Iris pigment epithelial cell (primary cell): ENCODE measurements at places on chromosomes 12 and 14.

- DNase-seq, result peak; percentile 78
These were observed 16.6 kb downstream of the SSH1 start for GRCh38 chr12:108840605-108841332.

GRCh38 chr12:31521964-31522363 lies 69.0 kb downstream of the DENND5B start:
- DNase-seq, result peak; percentile 44

GRCh38 chr12:131151558-131152345 lies 198.0 kb downstream of the ADGRD1 start:
- no peak for DNase-seq

DNA sequence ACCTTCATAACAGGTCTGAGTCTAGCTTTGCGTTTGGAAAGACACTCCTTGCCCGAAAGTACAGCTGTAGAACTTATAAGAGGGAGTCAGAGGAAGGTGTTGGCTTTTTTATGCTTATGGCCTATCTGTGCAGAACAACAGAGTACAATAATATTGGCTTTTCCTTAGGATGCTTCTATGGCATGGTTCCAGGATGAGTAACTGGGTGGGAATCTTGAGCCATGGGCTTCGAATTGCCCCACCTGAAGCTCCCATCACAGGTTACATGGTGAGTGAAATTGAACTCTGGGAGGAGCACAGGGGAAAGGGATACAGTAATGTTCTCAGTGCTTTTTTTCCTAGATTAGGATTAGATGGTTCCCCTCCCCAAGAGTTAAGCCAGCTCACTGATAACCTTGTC lies 13.0 kb downstream of the PARP2 start:
- peak; percentile 24 for DNase-seq

- no peak for DNase-seq
These were observed 133.8 kb downstream of the BCAT1 start for GRCh38 chr12:24815114-24815423.

- DNase-seq, result peak; percentile 68
These were observed 41.6 kb downstream of the ITPK1 start for GRCh38 chr14:93073910-93074769.

DNA sequence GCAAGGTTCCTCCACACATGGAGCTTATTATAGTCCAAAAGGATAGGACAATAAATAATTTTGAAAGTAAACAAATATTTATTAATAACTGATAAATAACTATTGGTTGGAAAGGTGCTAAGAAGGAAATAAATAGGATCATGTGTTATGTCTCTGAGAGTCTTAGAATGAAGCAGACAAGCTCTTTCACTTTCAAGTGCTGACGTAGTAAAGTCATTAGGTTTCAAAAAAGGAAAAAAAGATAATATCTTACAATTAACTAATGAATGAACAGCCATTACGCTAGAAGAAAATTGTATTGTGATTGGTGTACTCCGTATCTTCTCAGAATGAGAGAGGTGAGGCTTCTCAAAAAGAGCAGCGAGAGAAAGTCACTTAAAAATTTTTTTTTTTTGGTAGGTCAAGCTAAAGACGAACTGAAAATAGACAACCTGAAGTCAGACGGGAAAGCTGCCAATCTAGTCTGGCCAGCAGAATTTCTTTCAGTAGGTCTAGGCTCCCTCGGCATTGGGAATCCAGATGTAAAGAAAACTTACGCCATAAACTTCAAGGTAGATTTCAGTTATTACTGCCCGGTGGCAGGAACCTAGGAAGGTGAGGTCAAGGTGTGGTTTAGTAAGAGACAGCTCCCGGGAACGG lies 583 bp upstream of the LEMD3 start:
- no peak for DNase-seq

GRCh38 chr14:104323551-104324175 lies 185.3 kb downstream of the KIF26A start:
- DNase-seq, result no peak

GRCh38 chr12:53944907-53945847 lies 6.5 kb downstream of the HOXC13 start:
- no peak for DNase-seq

DNA sequence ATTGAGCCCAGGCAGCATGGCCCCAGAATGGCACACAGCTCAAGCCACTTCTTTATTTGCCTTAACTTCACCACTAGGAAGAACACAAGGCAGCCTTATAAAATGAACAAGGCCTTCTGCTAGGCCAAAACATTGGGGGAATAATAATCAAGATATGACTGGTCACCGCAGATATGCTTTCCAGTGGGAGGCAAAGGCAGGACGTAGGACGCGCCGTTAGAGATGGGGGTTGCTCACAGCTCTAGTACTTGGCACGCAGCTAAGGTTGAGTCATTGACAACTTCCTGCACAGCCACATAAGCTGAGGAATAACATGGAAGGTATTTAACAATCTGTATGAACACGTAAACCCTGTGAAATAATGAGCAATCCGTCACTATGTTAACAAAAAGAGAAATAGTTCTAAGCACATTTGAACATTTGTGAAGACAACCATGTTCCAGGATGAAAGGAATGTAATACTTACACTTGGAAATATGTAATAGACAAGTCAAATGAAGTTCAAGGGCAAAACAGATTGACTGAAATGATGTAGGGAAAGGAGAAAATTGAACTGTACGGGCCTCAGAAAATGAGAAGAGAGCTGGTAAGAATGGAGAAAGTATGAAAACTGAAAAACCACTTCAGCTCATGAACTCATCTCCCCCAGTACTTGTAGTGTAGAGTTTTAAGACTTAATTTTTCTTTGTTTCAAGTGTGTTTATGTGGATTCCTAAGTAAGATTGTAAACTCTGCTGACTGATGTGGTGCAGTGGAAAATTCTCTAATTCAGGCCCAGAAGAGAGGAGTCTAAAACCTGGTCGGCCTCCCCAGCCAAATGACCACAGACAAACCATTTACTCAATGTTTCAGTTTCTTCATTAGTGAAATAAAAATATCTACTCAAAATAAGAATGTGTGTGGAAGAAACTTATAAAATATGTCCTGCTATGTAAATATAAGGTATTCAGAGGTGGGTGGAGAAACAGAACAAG lies 59.3 kb upstream of the CCDC91 start:
- peak; percentile 100 for DNase-seq

- DNase-seq, result no peak
These were observed 30.1 kb downstream of the TCHP start for GRCh38 chr12:109930028-109930800.

DNA sequence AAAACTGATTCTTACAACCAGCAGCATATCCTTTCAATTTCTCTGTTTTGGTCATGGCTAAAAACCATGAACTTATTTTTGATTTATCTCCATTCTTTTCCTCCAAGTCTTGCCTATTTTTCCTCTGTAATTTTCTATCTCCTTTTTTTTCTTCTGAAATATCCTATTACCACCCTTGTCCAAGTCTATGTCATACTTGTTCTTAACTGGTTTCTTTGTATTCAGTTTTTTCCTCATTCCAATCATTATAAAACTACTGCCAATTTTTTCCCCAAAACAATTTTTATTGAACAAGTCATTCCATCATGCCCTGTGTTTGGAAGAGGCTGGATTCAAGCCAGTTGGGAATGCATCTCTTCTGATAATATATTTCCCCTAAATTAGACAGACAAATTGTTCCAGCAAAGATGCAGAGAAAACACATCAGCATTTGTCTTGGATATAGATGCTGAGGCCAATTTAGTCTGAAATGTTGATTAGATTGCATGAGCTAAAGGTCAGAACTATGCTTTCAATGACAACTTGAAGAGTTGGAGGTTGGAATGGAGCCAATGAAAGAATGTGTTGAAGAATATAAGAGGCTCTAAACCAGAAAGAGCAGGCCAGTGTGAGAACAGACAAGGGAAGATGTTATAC lies 30.7 kb downstream of the OTOGL start:
- DNase-seq, result peak; percentile 21

DNA sequence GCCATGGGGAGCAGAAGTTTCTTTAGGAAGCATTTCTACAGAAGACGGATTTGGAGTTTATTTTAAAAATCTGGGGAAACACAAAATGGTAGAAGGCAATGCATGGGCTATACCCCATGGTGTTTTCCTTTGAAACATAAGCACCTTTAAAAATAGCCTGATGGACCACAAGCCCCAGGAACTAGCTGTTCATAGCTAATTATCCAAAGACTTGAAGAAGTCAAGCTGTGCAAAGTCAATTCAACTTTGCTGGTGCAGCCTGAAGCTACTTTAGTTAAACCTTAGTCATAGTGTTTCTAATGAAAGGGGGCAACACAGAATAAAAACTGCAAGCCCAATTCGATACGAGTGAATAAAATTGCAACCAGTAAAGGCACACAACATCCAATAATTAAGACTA lies 732.5 kb downstream of the GALC start:
- no peak for DNase-seq

DNA sequence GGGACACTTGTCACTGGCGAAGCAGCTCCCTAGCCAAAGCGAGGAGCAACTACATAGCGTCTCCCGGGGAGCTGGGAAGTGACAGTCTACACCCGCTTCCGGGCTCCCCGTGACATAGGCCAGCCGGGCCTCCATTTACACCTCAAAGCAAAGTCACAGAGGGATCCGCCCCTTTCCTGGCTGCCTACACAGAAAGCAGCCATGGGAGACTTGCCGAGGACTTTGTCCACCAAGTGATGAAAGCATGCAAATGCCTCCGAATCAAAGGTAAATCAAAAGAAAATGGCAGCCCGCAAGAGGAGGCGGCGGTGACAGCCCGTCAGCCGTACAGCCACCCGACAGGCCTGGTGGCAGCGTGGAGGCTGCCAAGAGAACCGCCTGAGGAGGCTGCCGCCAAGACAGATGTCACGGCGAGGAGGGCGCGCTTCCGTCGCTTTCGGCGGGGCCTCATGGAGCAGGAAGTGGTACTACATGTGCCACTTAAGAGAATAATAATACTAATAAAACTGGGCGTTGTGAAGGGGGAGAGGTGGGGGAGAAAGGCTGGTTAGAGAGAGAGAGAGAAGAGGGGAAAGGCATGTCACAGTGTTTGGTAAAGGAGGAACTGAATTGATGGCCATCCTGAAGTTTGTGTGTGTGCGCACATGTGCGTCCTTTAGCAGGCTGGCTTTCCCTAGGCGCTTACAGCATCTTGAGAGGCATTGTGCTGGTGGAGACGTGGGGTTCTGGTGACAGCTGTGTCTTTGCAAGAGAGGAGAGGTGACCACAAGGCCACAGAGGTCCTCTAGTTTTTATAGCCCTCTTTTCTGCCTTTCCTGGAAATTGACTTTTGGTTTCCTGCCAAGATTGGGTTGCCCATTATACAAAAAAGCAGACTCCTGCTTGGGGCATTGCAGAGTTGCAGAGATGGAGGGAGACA lies 661.7 kb downstream of the VRK1 start:
- no peak for DNase-seq

GRCh38 chr14:68510201-68511128 lies 282.4 kb downstream of the ZFP36L1 start:
- no peak for DNase-seq

DNA sequence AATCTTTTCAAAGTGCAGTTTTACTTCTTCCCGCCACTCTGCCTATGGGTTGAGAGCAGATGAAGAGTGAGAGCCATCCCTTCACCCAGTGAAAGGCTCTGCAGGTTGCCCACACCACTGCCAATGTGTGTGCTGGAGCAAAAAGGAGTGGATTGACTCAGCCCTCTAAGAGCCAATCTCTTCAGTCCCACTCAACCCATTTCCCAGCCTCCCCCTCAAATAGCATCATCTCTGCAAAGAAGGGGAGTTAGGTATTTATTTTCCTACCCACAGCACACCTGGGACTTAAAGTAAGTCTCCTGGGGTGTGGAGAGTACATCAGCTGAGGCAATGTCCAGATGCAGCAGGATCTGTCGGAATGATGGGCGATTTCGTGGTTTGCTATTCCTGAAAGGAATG lies 15.3 kb downstream of the MAP3K12 start:
- DNase-seq, result no peak

DNA sequence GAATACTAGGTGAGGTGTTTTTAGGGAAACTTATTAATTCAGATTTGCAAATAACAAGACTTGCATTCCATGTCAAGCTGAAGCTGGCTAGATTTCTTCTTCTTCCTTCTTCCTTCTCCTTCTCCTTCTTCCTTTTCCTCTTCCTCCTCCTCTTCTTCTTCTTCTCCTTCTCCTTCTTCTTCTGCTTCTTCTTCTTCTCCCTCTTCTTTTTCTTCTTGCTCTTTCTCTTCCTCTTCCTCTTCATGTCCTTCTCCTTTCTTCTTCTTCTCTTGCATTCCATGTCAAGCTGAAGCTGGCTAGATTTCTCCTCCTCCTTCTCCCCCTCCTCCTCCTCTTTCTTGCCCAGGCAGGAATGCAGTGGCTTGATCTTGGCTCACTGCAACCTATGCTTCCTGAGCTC lies 297.8 kb downstream of the PRKD1 start:
- no peak for DNase-seq

DNA sequence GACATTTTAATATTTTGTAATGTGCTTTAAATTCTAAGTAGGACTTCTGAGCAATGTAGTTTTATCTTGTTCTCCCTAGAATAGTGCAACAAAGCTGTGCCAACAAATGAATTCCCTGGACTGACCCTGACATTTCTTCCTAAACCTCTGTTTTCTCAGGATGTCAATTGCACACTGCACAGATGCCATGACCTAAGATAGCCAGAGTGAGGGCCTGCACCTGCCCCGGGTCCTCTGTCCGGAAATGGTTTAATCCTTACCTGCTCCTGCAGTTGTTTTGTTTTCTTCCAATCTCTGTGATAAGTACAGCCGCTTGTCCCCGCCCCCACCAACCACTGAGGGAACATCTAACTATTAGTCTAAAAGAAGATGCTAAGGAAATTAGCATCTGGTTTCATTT lies 831.5 kb downstream of the GALC start:
- no peak for DNase-seq

- no peak for DNase-seq
These were observed 75.0 kb downstream of the BICD1 start for GRCh38 chr12:32181498-32182175.

GRCh38 chr12:9796971-9797370 lies 30.3 kb upstream of the KLRF1 start:
- no peak for DNase-seq

- peak; percentile 36 for DNase-seq
These were observed 45.7 kb upstream of the CLMN start for GRCh38 chr14:95365401-95365800.

- no peak for DNase-seq
These were observed 27.4 kb downstream of the NELL2 start for GRCh38 chr12:44848703-44849085.

DNA sequence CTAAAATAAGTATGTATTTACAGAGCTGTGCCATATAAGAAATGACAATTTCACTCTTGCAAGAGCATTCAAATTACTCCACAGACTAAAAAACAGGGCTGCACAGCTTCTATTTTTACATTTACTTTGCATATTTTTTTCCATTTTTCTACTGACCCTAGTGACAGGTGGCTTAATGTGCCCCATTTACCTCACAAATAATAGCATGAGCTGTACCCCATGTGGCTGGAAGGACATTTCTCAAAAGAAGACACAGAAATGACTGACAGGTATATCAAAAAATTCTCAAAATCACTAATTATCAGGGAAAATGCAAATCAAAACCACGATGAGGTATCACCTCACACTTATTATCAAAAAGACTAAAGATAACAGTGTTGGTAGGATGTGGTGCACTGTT lies 1128.6 kb downstream of the SLC16A7 start:
- no peak for DNase-seq
